ENCODE measurements at places on chromosomes 4 and X.

GRCh38 chrX:28058901-28059300, 77.7 kb upstream of the DCAF8L1 start:
- no peak for DNase-seq

GRCh38 chr4:74096265-74096980, 2.6 kb downstream of the CXCL2 start:
- no peak for DNase-seq

DNA sequence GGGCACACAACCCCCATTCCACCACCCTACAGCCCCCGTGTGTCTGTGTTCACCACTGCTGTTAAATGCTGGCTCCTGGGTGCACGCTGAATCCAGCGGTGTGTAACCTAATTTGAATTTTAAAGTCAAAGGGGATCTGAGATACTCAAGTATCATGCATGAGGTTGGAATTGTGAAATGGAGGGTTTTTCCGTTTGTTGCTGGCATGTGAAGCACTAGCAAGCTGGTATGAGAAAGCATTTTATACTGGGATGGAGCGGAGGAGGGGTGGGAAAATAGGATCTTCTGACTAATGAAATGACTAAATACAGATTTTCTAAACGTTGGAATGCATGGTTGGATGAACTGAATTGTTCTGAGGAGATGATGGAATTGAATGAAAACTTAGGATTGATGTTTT, 36.9 kb upstream of the FAT1 start:
- DNase-seq = no peak

DNA sequence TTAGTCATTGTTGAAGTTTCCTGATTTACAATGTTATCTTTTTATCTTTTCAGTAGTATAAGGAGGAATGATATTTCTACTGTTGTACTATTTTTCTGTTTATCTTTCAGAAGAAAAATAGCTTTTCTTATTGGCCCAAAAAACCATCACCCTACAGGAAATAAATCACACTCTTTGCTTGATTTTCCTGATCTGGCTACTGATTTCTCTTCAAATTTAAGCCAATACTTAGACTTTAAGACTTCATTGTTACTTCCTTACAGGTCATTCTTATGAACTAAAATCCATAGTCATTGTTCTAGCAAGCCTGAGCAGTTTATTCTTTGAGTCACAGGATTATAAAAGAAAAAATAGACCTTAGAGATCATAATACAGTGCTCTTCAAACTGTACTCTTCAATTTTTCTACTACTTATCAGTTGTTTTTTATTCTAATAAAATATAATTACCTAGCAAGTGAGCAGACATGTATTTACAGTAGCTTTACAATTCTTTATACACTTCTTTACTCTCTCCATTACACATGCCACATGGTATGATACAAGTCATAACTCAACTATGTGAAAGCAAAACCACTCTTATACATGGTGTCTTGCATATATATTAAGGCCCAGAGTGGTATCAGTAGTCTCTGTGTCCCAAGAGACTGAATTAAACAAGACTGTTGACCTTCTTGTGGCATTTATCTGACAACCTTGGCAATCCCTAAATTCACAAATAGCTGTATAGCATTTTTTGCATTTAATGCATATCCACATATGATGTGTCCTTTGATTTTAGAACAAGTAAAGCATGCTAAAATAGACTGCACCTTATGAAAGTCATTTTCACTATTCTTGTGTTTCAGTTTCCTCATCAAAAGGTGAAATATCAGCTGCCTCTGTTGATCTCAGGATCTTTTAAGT, 47.9 kb downstream of the TET2 start:
- DNase-seq = no peak

DNA sequence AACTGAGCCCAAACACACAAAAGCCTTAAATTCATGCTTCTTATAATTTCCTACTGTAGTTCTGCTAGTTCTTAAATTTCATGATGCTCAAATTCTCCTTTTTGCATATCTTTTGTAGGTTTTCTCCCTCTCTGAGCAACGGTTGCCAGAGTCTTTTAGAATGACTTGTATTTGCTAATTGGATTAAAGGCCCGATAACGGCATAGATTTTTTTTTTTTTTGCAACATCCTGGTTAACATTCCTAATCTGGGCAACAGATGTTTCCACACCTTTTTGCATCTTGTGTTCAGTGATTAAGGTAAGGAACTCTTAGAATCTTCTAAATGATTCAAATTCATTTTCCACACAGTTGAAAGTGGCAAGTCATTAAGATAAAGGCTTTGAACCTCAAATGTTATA, 66.3 kb upstream of the ADGRG2 start:
- DNase-seq = no peak

DNA sequence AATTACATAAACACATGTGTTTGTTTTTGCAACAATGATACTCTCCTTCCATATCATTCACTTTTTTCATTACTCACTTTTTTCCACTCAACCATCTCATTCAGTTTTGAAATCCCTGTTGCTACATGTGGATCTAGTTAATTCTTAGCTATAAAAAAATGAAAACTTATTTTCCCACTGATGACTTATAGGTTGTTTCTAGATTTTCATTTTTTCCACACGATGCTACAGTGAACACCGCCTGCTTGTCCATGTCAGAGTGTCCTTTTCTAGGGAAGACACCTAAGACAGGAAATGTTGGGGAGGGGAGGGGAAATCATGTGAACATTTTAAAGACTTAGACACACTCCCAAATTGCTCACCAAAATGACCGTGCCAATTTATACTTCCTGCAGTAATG, 70.2 kb downstream of the SUPT20HL2 start:
- DNase-seq = no peak

Data from LNCaP clone FGC (cell line).